ENCODE measurements at places on chromosomes 2 and 18.

DNA sequence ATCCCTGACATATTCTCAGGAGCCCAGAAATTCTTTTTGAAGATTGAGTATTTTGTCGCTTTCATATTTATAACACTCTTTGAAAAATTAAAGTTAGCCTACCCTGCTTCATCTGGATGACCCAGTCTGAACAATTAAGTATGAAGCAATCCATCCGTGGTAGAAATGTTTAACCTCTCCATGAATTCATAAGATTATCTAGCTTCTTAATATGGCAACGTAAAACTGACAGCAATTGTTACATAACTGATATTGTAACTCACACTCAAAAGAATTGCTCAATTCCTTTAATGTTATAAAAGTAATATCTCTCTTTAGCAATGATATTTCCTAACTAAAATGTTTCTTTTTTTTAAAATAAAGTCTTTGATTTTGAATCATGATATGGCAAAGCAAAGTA, 7.2 kb upstream of the ABCA12 start:
- no peak for DNase-seq

DNA sequence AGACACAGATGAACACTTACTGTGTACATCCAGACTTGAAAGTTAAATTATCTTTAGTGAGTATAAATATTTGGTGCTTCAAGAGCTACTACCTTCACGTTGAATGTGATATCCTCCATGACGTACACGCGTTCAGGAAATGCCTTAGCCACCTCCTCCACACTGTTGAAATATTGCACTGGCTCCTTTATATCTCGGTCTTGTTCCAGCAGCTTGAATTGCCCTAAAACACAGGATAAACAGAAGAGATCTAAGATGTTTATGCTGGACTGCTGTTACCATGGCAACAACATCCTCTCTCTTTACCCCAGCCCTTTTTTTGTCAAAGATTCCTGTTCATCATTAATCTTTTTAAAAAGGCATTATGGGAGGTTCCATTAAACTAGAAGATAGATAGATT, 120.3 kb downstream of the MEP1B start:
- no peak for DNase-seq

DNA sequence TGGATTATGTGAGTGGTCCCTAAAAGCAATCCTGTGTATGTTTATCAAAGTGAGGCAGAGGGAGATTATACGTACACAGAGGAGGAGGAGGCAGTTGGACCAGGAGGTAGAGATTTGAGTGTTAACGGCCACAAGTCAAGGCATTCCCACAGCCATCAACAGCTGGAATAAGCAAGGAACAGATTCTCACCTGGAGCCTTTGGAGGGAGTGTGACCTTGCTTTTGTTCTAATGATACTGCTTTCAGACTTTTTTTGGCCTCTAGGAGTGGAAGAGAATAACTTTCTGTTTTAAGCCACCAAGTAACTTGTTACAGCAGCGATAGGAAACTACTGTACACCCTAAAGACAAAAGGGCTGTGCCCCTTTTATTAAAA, 18.1 kb downstream of the LCLAT1 start:
- DNase-seq = no peak

DNA sequence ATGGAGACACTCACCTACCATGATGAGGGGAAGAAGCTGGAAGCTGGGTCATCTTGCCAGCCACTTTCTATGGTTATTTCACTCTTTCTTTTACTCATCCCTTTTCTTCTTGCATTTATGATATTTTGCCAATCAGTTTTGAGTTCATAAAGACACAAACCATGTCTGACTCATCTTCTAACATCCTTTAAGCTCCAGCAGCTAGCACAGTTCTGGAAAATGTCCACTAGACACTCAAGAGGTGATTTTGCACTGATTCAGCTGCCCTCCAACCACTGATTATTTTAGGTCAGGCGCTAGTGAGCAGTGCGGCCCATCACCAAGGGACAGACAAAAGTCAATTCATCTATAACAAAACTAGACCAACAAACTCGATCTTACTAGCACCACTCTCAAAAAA, 537.1 kb upstream of the ID2 start:
- no peak for DNase-seq

GRCh38 chr2:115161771-115162493, 719.5 kb downstream of the DPP10 start:
- no peak for DNase-seq

GRCh38 chr18:43501099-43501498, 223.8 kb upstream of the SYT4 start:
- no peak for DNase-seq

DNA sequence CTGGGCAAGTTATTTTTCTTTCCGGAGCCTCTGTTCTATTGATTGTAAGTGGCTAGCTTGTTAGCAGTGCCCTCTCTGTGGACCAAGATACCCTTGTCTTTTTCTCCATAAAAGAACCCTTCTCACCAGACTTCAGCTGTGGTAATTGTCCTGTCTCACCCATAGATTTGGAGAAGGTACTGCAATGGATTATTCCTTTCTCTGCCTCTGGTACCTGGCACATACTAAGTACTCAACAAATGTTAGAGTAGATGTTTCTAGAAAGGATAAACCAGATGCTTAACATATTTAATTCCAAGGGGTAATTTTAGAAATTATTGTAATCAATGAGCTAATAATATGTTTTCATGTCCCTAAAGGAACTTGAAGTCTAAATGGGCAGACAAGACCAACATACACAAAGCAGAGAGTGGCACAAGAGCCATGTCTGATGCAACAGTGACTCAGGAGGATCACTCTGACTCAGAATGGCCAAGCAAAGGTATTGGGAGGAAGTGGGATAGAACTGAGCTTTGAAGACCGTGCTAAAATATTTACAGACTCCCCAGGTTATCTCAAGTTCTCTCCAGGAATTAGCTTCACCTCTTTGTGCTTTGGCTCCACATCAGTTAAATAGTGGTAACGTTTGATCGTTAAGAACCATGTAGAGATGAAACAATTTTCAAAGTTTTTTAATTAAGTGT, 129.7 kb upstream of the OSR1 start:
- no peak for DNase-seq

DNA sequence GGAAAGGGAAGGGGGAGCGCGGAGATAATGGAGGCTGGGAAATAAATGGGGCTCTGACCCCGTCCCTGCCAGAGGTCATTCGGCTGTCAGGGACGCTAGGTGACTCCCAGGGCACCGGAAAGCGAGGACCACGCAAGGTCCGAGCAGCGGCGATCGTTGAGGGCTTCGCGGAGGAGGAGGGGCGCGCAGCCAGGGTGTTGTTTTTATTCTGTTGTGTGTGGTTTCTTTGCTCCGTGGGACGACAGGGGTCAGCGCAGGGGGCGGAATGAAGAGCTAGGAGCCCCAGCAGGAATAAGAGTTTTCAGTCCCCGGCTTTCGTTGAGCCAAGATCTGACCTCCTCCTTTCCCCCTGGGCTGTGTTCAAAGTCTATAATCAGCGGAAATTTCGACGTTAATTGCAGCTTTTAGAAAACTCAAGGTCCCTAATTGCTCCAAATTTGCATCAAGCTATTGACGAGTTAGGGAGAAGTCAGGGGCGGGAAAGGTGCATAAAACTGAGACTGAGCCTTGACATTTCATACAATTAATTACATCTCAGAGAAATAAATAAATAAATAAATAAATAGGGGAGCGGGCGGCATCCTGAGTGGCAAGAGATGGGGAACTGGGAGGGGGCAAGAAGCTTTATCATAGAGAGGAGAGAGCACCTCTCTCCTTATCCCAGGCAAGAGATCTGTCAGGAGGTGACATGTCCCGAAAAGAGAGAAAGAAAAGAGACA, 2.2 kb downstream of the GAD1 start:
- DNase-seq = no peak

DNA sequence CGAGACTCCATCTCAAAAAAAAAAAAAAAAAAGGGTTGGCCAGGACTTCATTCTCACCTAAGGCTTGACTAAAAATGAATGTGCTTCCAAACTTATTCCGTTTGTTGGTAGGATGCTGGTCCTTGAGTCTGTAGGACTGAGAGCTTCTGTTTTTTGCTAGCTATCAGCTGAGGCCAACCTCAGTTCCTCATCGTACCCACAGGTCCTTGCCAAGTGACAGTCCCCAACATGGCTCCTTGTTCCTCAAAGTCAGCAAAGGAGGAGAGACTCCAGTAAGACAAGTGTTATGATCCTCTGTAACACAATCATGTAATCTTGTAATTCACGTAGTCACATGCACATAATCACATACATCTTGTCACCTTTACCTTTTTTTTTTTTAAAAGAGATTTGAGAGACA, 37.0 kb downstream of the HAUS1 start:
- DNase-seq = no peak

- no peak for DNase-seq
These were observed 9.3 kb upstream of the CD226 start for GRCh38 chr18:69956665-69957620.

Measured in GM13977 (cell line).